ENCODE measurements at places on chromosomes 6 and 20. TPM values are rescaled to one million over a fixed set of nuclear protein-coding genes. Genes with fewer than 3 reads are reported as not detected.

The DDO gene
- 0.43 TPM for total RNA-seq

The FOXF2 gene
- 0.31 TPM for total RNA-seq

The FAM50B gene
- total RNA-seq: 6.7 TPM

The MAP7 gene
- total RNA-seq: 24.5 TPM

The GSTA2 gene
- not detected for total RNA-seq

The MMP24 gene
- 0.92 TPM for total RNA-seq

The LKAAEAR1 gene
- total RNA-seq: not detected

The SLC22A16 gene
- total RNA-seq: 0.19 TPM

The KIF13A gene
- 29.8 TPM for total RNA-seq

The OVOL2 gene
- total RNA-seq: not detected

The BMP2 gene
- total RNA-seq: 11.5 TPM

All from motor neuron (in vitro differentiated cells).